ENCODE measurements at places on chromosomes 12 and 14.

DNA sequence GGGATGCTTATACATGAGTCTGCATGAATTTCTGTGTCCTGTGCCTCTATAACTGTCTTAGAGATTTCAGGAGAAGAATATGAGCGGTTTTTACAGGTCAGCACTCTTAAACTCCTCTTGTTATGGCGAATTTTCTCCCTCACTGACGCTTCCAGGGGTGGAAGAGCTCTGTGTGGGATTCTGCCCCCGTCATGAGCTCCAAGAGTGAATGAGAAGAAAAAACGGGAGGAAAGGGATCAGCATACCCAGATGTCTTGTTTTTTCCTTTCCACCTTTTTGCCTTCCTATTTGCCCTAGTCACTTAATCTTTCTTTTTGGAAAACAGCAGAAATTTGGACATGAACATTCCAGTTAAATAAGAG is 651 bp downstream of the PFKM start:
- DNase-seq: no peak

- no peak for DNase-seq
Observed at GRCh38 chr12:76704693-76705092, 59.2 kb upstream of the ZDHHC17 start.

GRCh38 chr14:50065583-50065982 is 50.8 kb downstream of the VCPKMT start:
- DNase-seq: peak; percentile 32

DNA sequence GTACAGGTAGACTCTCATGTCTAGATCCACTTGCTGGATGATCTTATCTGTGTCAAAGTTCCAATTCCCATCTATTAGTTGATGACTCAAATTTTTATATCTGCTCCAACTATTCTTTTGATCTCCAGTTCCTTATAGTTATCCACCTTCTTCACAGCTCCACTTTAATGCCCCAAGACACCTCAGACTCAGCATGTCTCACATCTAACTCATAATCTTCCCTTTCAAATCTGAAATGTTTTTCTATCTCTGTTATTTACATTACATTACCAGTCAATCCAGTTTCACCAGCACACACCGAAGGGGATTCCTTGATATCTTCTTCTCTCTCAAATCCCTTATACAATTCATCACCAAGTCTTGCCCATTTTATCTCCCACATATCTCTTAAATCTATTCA is 3.7 kb upstream of the METAP2 start:
- no peak for DNase-seq

DNA sequence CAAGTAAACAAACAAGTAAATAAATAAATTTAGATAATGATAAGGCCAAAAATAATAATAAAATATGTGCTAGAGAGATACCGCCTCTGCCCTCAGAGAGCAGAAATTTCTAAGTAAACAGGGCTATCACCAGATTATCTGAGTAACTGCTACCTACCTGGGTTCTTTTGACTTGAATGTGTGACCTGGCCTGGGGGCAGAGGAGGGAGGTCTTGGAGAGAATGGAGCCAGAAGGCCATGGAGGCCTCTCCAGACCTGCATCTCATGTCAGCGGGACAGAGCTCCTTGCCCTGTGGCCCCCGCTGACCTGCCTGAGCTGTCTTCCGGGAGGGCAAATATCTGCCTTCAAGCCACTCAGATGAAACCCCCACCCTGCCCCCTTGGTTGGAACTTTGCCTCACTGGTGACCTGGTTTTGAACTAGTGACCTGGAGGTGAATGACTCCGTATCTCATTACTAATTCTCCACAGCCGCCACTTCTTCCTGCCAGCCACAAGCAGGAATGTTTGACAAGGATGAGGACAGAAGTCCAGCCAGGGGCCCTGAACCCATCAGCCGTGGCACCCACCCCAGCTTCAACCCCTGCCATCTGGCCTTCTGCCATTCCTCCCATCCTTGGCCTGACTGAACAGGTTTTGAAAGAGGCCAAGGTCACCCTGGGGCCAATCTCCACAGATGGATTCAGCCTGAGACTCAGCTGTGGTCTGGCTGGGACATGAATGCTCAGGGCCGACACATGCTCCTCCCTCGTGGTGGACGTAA is 86.8 kb upstream of the PARP11 start:
- no peak for DNase-seq

- DNase-seq: no peak
Observed at GRCh38 chr12:47979166-47979565, 15.8 kb downstream of the TMEM106C start.

GRCh38 chr12:77697126-77697525 is 133.6 kb upstream of the NAV3 start:
- no peak for DNase-seq

DNA sequence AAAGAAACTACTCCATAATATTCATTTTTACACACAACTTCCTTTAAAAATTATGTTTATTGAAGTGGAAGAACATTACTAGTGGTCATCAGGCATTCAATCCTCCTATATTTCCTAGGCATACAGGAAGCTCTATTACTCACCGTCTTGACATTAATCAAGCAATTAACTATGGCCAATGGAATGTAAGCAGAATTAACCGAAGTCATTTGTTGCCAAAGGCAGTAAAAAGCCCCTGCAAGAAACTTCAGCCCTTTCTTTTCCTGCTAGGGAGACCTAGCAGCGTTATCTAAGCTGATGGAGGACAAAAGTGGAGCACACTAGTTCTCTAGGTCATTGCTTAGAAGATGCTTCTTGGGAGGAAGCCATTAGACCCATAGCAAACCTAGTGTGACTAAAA is 399.6 kb downstream of the KCNH5 start:
- DNase-seq: no peak

- no peak for DNase-seq
Observed at GRCh38 chr12:49545815-49546214, 7.0 kb downstream of the KCNH3 start.

DNA sequence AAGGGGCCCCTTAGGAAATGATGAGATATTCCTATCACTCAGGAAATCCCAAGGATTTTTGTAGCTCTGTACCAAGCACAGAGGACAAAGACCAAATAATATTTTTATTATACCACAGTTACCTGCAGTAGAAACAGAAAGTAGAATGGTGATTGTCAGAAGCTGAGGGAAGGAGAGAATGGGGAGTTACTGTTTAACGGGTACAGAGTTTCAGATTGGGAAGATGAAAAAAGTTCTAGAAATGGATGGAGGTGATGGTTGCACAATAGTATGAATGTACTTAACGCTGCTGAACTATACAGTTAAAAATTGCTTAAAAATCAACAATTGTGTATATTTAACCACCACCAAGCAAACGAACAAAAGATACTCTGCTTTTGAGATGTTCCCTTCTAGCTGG is 24.1 kb downstream of the FLVCR2 start:
- no peak for DNase-seq

GRCh38 chr12:54358191-54358944 is 5.9 kb downstream of the GPR84 start:
- DNase-seq: no peak

- DNase-seq: no peak
Observed at GRCh38 chr12:67877727-67878126, 111.5 kb upstream of the IFNG-AS1 start.

DNA sequence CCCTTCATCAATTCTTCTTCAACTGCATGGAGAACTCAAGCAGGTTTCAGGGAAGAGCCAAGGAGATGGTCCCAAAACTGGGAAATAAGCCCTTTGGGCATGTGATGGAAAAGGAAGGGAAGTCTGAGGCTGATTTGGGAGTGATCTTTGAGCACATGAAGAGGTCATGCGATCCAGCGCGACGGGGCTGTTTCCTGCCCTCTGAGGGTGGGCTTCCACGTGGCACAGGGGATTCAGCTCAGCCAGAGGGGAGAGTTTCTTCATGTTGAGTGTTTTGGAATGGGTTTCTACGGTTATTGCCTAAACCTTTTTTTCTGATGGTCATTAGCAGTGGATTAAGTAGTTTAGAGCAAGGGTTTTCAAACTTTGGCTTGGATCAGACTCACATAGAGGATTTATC is 30.2 kb downstream of the GPR68 start:
- DNase-seq: no peak

- no peak for DNase-seq
Observed at GRCh38 chr14:21486640-21487087, 9.7 kb downstream of the TOX4 start.

DNA sequence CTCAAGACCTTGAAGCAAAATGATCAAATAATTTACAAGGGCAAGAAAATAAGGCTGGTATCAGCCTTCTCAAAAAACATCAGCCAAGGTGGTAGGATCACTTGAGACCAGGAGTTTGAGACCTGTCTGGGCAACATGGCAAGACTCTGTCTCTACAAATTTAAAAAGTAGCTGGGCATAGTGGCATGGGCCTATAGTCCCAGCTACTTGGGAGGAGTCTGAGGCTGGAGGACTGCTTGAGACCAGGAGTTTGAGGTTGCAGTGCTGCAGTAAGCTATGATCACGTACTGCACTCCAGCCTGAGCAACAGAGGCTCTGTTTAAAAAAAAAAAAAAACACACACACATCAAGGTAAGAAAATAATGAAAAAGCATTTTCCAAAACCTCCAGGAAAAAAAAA is 22.1 kb downstream of the SEC23A start:
- DNase-seq: no peak

DNA sequence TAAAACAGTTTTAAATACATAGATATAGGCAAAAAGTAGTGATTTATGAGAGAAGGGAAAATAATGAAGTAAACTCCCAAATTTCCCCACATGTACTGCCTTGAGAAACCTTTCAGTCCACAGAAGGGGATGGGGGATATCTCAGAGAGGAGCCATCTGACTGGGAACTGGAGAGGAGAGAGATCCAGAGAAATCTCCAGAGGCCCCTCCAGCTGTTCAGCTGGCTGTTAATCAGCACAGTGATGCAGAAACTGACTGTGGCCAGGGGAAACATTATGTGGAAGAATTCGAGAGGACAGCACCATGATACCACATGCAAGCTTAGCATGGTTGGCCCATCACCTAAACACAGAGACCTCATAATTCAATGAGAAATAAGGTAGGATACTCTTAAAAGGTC is 1165.9 kb upstream of the TMEM132C start:
- no peak for DNase-seq

DNA sequence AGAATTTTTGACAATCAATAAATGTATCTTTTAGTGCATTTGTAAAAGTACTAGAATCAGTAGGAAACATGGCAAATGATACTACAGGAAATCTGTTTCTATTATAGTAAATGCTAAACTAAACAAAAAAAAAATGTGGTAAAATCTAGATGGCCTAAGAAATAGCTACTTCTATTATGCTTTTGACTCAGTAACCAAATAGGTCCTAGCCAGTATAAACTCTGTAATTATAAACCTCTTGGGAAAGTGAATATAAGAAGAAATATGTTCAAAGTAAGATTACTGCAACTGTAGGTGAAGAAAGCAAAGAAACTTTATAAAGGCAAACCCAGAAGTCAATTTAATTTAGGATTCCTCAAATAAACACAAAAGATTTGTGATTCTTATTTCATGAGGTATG is 581.2 kb downstream of the LRFN5 start:
- no peak for DNase-seq

DNA sequence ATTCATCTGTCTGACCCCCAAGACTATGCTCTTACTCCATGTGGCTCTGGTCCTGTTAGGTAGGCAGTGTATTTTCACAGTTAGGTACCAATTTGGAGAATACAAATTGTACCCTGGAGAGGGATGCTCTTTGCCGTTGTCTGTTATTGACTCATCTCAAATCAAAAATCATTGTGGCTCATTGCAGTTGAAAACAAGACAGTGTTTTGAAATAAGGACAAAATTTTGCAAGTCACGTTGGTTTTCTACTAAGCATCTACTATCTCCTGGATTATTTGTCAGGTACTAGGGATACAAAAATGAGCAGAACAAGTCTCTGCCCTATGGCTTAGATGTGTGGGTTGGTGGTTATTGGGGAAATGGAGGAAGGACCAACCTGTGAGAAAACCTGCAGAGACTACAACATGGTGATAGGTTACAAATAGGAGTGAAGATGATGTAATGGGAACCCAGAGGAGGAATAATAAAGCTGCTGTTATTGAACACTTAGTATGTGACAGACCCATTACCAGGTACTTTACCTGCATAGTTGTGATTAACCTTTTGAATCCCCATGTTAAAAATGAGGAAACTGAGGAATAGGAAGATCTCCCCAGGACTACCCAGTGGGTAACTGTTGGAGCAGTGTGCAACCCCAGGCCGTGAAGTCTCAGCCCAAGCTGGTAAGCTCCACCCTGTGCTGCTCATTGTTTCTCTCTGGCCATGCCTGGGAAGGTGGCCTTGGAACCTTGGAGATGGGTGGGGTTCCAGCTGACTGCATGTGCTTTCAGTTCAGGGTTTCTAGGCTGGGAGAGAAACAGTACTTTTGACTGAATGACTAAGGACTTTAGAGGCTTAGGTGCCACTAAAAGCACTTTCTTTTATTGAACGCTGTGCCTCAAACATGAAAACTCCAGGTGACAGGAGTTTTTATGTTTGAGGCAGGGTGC is 72.9 kb upstream of the SRSF5 start:
- DNase-seq: peak; percentile 19

DNA sequence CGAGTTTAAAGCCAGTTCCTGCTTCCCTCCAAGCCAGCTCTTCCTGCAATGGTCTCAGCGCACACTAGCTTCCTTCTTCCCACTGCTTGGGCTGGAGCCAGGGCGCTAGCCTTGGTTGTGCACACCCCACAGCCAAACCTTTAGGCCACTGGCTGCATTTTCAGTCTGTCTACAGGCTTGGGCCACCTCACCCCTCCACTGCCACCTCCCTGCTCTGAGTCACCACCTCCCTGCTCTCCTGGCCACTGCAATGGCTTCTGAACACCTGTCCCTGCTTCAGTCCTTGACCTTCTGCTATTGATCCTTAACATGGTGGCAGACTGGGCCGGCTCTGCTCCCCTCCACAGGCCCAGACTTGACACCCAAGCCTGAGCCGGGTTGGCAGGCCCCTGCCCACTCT is 151.1 kb downstream of the RBM19 start:
- no peak for DNase-seq

- DNase-seq: no peak
Observed at GRCh38 chr12:126770188-126770587, 1496.8 kb upstream of the TMEM132C start.

DNA sequence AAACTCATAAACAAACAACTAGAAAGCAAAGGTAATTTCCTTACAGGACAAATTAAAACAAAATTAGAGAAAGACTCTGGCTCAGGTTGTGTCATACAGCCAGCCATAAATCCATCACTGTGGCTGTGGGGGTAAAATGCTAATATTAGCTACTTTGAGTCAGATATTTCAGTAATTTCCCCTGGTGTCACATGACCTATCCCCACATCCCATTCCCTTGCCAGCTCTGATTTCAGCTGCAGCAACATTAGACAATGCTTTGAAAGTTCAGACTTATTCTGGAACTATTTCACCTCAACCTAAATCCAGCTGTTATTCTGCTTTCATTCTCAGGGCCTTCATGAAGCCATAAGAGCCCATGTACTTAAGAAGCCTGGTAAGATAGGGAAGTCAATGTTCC is 55.3 kb downstream of the RPL10L start:
- DNase-seq: no peak
